ENCODE measurements at places on chromosomes 7 and 10.

- DNase-seq: no peak
Measured at GRCh38 chr10:31087011-31087410, 55.3 kb upstream of the ZNF438 start.

DNA sequence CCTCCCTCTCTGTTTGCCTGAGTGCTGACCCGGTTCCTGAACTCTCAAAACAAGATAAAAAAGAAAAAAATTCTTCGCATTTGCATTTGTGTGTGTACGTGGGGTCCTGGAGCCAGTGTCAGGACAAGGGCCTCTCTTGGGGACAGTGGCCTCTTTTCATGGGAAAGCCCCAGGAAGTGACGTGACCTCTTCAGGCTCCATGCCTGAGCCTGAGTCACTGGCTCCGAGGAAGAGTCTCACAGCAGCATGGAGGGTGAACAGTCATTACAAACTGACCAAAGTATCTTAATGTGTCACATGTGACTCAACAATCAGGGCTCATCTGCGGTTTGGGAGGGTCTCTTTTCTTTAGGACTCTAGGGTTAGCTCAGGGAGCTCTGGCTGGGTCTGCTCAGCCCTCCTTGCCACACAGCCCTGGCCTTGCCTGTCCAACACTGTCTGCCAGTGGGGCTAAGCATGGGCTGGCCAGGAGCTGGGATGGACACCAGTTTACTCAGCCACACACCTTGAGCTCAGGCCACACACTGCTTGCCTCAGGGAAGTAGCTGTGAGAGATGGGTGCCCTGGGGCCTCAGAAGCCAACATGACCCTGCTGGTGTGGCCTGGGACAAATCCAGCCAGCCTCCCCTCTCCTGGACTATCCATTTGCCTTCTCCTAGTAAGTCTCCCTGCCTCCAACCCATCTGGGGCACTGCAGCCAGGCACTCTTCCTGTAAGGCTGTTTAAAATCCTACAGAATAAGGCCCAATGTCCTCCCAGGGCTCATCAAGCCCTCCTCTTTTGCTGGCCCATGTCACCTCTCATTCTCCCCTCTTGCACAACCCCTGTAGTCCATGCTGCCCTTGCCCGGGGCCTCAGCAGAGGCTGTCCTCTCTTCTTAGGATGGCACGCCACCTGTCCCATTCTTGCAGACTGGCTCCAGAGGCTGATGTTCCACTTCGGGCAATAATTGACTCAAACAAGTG, 10.5 kb downstream of the TMEM273 start:
- DNase-seq: no peak

DNA sequence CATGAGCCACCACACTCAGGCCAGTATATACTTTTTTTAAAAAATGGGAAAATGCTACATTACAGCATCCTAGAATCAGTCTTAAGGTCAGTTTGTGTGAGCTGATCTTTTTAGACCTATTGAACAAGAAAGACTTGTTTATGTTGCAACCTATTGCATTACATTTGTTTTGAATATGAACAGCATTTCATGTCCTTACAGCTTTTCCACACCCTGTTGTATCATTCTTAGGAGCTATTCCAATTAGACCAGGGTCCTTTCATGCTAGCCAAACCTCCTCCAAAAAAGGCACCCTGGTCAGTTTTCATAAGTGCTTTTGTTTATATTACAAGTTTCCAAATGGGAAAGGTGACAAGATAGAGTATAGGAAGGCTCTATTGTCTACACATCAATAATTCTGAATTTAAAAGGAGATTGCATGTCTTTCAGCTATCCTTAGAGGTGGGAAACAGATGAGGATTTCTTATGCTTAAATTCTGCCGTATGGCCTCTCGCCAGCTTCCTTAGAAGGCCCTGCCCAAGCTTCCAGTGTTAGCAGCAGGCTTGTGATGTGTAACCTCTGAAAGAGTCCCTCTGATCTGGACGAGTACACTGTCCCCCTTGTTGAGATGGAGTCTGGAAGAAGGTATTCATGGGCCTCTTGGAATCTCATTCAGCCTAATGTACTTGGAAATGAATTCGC, 171.9 kb downstream of the OTUD1 start:
- DNase-seq: no peak

- DNase-seq: no peak
Measured at GRCh38 chr10:60753817-60754216, 24.5 kb upstream of the CDK1 start.

DNA sequence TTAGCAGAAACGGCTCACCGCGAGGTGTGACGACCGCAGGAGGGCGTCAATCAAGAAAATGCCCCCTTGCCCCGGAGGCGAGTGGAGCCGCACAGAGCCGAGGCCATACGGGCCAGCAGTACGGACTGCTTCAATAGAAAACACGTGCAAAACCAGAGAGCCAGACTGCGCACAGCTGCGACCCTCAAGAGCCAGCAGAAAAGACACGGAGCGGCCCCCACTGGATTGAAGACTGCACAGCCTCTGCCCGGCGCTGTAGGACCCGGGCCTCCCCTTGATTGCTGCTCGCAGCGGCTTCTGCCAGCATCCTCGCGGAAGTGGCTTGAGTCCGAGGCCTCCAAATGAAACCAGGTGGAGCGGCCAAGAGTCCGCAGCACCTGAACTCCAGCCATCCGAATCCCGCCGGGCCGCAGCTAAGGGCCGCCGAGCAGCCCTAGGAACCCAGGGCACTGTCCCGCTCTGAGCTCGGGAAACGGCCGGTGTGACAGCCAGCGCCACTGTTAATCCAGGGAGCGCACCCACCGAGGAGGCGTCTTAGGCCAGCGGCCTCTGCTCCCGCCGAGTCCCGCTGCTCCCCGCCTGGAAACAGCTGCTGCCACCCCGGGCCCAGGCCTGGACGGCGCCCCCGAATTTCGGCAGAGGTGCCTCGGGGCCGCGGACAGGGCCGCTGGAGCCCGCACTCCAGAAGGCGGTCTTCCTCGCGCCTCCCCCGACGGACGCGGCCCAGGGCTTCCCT, 660 bp upstream of the HHEX start:
- no peak for DNase-seq

- DNase-seq: no peak
Measured at GRCh38 chr10:14536241-14537213, 205.8 kb upstream of the FRMD4A start.

DNA sequence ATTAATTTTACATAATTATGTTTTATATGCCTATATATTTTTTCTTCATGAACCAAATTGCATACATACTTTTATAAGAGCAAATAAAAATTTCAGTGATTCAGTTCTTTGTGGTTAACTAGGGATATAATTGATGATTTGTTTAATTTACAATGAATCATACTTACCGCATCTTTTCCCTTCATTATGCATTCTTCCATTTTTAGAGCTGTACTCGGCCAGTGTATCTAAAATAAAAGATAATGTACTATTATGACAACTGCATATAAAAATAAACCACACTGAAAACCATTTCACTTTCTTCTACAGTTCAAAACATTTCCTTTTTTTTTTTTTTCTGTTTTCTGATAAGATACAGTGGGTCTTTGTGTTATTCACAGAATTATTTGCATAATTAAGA, 179.9 kb downstream of the SEMA3E start:
- DNase-seq: no peak

- DNase-seq: no peak
Measured at GRCh38 chr10:18144928-18145327, 4.7 kb downstream of the CACNB2 start.

DNA sequence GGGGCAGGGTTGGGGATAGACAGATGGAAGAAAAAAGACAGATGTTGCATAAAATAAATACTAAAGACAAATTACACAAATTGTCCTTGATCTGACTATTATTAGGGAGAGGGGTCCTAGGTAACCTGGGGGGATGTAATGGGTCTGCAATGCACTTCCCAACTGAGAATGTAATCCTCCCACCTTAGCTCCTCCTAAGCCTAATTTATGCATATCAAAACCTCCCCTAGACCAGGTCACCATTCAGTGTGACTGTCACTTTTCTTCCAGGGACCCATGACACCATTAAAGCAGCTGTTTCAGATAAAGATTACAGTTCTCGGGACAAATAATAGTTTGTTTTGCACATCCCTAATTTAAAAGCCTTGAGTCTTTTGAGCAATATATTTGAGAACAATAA, 133.9 kb upstream of the FEZF1 start:
- no peak for DNase-seq

DNA sequence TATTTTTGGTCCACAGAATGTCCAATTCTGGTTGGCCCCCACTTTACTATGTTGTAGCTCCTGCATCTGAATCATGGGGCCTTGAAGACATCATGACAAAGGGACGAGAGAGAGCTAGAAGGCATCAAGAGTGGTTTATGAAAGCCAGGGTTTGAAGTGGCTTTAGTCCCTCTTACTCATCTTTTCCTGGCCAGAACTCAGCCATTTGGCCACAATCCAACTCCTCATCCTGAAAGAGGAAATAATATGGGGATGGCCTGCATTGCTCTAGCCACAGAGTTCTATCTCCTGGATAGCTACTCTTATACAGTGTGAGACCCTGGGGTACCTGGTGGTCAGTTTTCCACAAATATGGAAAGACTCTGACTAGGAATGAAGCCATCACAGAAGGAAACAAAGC, 418.9 kb downstream of the XPNPEP1 start:
- DNase-seq: no peak

DNA sequence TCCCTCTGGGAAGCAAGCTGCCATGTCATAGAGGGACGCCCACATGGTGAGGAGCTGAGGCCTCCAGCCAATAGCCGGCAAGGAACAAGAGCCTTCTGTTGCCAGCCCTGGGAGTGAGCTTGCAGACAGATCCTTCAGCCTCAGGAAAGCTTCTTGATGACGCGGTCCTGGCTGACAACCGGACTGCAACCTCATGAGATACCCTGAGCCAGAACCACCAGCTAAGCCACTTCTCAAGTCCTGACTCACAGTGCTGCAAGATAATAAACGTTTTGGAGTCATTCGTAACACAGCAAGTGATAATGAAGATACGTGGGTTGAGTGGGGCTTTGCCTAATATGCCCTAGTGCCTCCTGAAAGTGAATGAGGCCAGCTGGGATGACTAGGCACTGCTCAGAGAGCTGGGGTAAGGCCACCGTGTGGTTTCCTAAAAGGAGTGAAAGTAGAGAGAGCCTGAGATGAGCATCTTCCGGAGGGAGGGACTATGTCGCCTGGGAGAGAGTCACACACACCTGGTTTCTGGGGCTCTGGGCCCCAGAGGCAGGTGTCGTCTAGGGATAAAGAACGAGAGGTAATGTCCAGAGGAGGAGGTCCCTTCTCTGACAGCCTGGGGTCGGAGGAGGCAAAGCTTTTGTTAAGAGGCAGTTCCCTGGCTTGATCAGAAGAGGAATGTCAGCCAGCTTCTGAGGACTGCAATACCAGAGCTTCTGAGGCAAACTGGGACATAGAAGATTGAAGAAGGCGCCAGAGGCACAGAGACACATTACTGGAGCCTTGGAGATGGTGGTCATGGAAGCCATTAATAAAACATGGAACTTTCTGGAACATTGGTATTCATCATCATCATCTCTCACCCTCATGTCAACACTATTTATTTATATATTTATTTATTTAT, 53.6 kb downstream of the PYROXD2 start:
- DNase-seq: no peak

GRCh38 chr7:127589896-127590295, 1.7 kb downstream of the ARF5 start:
- DNase-seq: no peak

GRCh38 chr7:37283716-37284115, 164.9 kb downstream of the ELMO1 start:
- DNase-seq: no peak

GRCh38 chr7:36272567-36273269, 116.9 kb upstream of the ANLN start:
- DNase-seq: no peak

DNA sequence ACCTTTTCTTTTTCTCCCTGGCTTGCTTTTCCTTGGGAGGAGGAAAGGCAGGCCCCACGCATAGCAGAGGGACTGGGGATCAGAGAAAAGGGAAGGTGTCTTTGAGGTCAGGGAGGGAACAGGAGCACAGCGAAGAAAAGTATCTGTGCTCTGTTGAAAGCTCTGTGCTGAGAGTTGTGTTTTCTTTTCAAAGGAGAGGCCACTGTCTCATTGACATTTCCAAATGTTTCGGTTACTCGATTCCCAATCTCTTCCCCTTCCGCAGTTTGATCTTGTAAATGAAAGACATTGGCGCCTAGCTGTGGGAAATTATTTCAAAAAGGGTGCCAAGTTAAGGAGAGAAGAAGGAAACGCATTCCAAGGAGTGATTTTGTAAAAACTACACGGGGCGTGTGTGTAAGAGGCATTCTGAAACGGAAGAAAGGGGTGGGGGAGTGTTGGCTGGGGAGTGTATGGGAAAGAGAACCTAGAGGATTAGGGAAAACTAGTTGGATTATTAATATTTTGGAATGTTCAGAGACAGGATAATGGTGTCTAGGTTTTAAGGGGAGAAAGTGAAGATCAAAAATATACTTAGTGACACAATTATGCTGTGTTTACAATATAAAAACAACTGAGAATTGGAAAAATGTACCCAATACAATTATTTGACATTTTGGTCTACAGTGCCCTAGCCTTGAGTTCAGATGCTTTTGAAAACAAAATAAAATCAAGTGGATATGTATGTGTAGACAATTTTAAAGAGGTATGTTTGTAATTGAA, 708 bp downstream of the KLHDC10 start:
- no peak for DNase-seq

DNA sequence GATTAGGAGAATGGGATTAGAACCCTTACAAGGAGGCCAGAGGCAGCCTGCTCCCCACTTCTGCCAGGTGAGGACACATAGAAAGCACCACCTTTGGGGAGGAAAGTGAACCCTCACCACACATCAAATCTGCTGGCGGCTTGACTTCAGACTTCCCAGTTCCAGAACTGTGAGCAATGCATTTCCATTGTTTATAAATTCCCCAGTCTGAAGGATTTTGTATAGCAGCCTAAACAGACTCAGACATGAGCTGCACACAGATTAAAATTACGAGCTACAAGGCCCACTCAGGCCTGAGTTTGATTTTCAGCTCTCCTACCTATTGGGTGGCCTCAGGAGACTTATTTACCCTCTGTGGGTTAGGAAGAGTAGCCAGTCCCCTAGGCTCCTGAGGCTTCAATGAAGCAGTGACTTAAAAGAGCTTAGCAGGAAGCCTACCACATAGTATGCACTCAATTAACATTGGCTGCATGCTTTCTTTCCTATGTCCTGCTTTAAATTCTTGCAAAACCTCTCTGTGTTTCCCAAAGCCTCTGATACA, 350.7 kb upstream of the ZMIZ1 start:
- no peak for DNase-seq

DNA sequence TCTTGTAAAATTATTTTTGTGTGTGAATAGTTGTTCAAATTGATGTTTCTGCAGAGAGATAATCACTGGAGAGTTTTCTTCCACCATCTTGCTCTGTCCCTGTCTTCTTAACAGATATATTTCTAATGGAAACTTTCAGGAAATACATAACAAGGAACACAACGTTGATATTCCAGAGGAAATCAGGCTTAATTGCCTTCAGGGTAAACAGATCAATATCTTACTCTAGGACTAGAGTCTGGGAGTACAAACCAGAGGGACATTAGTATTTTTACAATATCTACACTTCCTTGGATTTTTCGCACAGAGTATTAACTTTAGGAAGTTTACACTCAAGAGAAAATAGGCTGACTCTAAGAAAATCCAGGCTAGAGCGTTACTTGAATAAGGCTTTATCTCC, 159.1 kb downstream of the PFKFB3 start:
- no peak for DNase-seq

- DNase-seq: no peak
Measured at GRCh38 chr7:81776161-81776560, 6.3 kb upstream of the HGF start.
